Stimulated activated CD8-positive, alpha-beta memory T cell treated with anti-CD3 and anti-CD28 coated beads, Interleukin-15, amount 100 ng/mL, for 1 hour (primary cell): ENCODE measurements at places on chromosomes 4 and X.

GRCh38 chrX:9466736-9467135 lies 1.9 kb downstream of the TBL1X start:
- DNase-seq, result no peak

DNA sequence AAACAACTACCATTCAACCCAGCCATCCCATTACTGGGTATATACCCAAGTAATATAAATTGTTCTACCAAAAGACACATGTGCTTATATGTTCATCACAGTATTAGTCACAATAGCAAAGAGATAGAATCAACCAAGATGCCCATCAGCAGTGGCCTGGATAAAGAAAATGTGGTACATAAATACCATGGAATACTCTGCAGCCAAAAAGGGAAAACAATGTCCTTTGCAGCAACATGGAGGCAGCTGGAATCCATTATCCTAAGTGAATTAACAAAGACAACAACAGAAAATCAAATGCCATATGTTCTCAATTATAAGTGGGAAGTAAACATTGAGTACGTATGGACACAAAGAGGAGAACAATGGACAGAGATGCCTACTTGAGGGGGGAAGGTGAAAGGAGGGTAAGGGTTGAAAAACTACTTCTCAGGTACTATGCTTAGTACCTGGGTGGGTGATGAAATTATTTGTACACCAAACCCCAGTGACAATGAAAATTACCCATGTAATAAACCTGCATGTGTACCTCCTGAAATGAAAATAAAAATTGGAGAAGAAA lies 632.1 kb upstream of the AADAT start:
- DNase-seq, result no peak

DNA sequence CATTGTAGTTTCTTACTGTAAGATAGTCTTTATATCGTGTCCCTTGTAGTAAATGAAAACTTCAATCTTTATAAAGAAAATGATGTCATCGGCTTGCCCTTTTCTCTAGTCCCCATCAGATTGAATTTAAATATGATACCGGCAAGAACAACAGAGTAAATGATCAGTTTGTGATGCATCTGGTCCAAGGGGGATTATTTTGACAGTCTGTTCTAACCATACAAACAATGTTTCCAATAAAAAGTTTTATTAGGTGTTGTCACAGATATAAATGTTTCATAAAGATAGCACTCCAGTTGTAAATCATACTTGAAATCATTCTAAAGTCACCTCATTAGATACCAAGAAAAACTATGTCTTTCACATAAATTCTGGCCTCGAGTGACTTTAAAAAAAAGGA lies 72.3 kb downstream of the SLC9A6 start:
- DNase-seq, result no peak

DNA sequence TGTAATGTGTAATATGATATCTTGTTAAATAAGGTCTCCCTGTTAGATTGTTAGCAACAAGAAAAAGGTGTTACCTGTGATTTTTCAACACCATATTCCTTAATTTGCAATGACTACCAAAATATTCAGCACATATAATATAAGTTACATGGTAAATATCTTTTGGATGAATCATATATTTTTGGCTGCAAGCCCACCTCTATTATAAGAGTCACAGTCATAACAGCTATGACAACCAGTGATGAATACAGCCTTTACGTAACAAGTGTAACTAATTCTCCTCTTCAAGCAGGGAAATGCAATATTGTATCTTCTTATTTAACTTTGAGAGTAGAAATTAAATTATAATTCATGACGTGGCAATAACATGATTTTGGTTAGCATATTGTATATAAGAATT lies 187.0 kb downstream of the NLGN4X start:
- DNase-seq, result no peak

- DNase-seq, result no peak
These were observed 409.0 kb downstream of the BCOR start for GRCh38 chrX:39688576-39689375.

- DNase-seq, result no peak
These were observed 63.6 kb downstream of the SMIM20 start for GRCh38 chr4:25977397-25978170.

DNA sequence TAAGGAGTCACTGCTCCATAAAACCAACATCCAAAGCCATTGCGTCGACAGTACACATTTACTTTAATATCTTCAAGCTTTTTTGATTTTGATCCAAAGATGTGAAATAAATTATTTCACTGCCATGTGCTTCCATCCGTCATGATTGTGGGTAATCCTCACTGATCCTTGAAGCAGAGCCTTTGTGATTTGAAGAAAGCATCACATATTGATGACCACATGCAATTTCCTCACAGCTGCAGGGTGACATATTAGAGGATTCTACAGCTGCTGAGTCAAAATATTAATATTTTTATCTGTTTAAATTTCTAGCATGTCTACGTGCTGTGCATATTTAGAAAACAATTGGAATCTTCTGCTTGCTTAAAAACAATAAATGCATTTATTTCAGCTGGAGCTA lies 196.8 kb upstream of the ANXA3 start:
- DNase-seq, result no peak

- no peak for DNase-seq
These were observed 174.7 kb upstream of the RPL34 start for GRCh38 chr4:108445716-108446115.

DNA sequence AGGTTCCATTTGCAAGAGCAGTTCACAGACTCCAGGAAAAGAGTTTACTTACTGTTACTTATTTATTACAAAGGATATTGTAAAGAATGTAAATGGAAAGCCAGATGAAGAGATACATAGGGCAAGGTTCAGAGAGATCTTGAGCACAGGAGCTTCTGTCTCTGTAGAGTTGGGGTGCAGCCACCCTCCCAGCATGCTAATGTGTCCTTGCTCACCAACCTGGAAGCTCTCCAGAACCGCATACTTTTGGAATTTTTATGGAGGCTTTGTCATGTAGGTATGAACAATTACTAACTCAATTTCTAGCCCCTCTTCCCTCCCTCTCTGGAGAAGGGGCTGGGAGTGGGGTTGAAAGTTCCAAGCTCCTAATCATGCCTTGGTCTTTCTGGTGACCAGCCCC lies 857.2 kb downstream of the RPA4 start:
- no peak for DNase-seq

DNA sequence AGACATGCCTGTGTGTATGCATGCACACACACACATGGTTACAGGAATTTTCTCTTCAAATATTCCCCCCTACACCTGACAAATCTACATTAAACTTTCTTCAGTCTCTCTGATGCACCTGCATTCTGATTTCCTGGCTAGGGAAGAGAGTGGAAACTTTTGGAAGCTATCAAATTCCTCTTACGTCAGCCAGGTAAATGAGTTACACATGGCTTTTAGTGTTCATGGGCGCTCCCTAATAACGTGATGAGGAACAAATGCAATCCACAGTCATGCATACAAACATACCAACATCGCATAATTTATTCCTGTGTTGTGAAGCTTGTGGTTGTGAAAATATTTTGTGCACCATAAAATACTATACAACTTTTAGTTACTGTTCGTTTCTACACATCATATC lies 34.9 kb downstream of the BMP3 start:
- no peak for DNase-seq

DNA sequence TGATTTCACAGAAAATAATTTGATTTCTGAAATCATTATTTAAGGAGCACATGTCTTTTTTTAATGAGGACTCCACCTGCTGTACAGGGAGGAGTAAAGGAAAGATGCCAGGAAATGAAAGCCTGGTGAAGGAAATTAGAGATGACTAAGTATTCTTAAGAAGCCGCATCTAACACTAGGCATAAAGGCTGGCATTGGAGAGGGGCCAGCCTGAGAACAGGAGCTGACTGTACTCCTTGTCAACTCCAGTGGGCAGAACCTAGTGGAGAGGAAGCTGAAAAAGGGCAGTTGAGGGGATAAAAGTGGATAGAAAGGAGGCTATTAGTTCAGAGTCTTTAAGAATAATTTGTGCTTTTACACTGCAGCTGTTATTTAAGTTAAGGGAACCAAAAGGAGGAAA lies 393.0 kb downstream of the PPP1R2C start:
- DNase-seq, result no peak

GRCh38 chr4:5018096-5018495 lies 1.2 kb downstream of the CYTL1 start:
- DNase-seq, result no peak

DNA sequence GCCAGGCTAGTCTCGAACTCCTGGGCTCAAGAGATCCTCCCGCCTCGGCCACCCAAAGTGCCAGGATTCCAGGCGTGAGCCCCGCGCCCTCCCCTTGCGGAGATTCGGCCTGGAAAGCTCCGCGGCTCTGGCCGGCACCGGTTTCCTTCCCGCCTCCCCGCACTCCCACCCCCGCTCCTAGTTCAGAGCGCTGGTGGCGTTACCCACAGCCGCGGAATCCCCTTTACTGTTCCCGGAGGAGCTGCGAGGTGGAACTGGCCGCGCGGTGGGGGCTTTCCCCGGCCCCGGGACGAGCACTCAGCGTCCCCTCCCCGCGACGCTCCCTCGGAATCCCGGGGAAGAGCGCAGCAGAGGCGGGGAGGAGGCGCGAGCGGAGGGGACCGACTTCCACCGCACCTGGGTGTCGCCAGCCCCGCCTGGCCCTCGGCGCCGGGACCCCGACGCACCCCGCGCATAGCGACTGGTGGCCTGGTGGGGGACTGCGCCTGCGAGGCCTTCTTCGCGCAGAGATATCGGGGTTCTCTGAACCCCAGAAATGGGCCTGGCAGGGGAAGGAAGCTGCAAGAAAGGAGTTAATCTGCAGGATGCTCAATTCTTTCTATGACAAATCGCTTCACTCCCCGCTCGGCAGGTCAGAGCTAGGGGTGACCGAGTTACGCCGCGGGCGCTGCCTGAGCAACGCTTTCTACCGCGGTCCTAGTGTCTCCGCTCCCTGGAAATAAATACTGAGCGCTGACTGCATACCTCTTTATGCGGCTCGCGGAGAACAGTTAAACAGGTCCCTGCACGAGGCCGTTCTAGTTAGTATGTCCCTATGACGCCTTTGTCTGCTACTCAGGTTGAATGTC lies 14.6 kb upstream of the SLC25A4 start:
- DNase-seq, result no peak

DNA sequence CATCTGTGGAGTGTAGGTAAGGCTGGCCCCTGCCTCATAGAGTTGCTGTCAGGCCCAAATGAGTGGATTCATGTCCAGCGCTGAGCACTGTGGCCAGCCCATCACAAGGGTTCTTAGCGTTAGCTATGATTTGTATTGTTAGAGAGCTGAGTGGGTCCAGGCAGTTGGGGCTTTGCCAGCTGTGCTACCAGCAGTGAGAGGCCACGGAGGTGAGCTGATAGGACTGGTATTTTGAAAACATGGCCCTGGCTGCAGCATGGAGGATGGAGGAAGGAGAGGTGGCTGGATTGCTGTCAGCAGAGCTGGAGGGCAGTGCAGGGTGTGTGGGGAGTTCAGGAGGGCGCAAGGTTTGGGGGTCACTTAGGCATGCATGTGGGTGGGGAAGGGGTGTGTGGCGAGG lies 69.8 kb downstream of the PSAPL1 start:
- no peak for DNase-seq

DNA sequence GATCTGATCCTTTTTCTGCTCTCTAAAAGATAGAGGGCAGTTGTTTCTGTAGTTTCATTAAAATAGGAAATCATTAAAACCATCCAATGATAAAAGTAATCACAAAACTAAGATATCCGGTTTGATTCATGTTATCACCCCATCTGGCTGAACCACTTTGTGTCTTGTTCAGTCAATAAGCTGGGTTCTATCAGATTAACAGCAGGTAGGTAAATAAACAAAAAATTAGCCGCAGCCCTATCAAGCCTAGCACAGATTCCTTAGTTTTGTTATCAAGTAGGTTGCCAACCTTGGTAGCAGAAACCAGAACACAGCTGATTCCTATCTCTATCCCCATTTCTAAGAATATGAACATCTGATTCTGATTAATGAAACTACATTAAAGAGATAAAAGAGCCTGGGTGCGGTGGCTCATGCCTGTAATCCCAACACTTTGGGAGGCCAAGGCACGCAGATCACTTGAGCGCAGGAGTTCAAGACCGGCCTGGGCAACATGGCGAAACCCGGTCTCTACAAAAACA lies 118.6 kb upstream of the PLAC1 start:
- DNase-seq, result no peak

DNA sequence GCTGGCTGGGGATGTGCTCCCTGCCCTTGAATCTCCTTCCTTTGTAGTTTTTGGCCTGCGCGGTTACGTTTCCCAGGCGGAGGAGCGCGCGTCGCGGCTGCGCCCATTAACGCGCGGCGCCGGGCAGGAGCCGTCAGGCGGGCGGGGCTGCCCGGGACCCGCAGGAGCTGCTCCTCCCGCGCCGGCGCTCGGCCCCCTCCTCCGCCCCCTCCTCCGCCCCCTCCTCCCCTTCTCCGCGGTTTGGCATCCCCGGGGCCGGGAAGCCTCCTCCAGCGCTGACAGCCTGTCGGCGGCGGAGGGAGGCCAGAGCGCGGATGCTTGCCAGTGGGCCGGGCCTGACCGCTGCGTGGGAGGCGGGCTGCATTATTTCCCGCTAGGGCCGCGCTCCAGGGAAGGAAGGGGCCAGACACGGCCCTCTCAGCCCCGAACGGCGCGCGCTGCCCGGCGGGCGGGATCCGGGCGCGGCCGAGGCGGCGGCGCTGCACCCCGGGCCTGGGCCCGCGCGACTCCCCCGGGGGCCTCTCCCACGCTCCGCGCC lies at the start of gene DCLK2:
DCLK2 (plus strand) TSS at position 405 of the 538 bp plus-strand sequence. CDS start 583 bp downstream, outside the sequence.
- DNase-seq, result no peak

- peak; percentile 42 for DNase-seq
These were observed at the start of gene SPINK2 for GRCh38 chr4:56821381-56822243. Gene SPINK2, minus strand, starts transcription at chr4:56821701. Its CDS starts 39 bp downstream, at chr4:56821662.

GRCh38 chrX:155997436-155997835 lies at the start of gene IL9R:
Gene IL9R, plus strand, starts transcription at chrX:155997696. Its CDS starts 64 bp downstream, at chrX:155997760.
- DNase-seq, result peak; percentile 6

DNA sequence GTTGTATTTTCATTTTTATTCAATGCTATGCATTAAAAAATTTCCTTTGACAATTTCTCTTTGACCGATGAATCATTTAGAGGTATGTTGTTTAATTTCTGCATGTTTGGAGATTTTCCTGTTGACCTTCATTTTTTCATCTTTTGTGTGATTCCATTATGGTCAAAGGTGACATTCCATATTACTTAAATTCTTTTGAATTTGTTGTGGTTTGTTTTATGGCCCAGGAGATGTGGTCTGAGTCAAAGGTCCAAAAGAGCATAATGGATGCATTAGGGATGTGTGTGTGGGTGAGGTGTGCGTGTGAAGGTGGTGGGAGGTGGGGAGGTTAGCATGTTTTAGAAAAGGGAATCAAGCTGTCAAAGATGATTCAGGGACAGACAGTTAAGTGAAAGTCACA lies 76.0 kb upstream of the GIMD1 start:
- DNase-seq, result no peak

GRCh38 chr4:165079476-165079875 lies 25.8 kb downstream of the TRIM75 start:
- no peak for DNase-seq

DNA sequence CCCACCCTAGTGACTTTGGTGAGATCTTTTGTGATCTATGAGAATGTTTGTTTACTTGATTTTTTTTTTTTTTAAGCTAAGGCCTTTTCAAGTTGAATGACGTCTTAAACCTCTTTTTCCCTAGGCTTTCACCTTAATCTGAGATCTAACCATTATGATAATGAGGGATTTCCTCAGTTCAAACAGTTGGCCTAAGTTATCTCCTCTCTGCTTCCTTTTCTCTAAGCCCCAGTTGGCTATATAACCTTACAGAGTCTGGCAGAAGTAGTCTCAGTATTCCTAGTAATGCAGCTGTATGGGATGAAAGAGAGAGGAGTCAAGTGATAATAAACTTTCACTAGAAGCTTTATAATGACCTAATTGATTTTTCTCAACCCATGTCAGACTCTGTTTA lies 99.0 kb downstream of the STIM2 start:
- no peak for DNase-seq

GRCh38 chr4:138256608-138257007 lies 14.5 kb upstream of the SLC7A11 start:
- no peak for DNase-seq

GRCh38 chr4:761739-762138 lies 56.1 kb downstream of the PCGF3 start:
- no peak for DNase-seq
